ENCODE measurements at places on chromosomes 2 and 18.

DNA sequence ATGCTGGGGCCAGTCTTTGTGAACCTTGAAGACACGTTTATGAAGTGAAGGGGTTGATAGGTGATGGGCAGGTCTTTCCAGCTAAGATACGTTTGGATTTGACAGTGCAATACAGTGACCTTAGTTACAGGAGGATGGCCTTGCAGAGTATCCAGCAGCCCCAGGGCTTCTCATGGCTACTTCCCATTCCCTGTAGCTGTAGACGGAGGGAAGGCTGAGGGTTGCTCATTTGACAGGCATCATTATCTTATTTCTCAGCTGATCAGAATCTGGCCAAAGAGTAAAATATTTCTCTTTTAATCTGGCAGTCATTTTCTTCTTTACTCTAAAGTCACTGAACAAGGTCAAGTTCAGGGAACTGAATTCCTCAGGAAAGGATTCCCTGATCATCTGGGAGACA is 85.1 kb upstream of the RMDN2 start:
- no peak for DNase-seq

DNA sequence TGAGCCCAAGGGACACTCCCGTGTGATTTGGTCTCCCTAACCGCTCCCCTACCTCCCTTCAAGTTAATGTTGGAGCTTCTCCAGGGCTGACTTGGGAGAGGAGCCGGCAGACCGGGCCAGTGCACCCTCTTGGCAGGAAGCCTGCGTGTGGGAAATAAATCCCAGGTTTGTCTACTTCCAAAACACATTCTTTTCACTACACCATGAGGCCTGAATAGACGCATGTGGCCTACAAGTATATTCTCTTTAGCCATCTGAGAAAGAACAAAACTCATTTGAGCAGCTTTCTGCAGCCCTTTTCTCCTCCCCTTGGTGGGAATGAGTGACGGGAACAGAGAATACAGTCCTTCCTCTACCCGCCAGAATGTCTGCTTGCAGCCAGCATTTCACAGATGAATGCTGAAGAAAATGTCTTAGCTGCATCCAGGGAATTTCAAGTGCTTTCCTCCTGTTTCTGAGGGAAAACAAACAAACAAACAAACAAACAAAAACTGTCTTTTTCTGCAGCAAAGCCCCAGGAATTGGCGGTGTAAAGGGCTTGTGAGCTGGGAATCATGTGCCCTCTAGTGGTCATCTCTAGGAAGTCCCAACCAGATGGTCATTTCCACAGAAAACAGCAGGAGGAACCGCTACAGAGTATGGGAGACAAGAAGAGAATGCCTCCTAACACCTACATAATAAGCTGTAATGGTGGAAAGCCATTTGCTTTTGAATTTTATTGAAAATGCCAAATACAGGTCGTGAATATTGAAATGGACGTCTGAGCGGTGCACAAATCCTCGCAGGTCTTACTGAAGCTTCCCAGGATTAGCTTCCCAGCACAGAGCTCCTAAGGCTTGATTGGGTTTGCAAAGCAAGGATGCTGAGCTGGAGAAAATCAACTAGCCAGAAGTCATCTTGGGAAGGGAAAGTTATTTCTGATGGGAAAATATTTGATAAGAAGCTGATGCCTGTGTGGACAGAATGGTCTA is 41.2 kb upstream of the DAPL1 start:
- peak; percentile 60 for DNase-seq

DNA sequence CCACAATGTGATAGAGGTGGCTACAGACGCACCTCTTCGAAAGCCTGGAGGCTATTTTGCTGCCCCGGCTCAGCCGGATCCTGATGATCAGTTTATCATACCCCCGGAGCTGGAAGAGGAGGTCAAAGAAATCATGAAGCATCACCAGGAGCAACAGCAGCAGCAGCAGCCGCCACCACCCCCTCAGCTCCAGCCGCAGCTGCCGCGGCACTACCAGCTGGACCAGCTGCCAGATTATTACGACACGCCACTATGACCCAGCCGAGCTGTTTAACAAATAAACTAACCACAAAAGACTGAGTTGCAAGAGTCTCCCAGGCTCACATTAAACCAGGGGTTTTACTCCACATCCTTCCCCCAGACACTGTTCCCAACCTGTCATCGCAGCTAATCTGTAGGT is 263.8 kb downstream of the PHLPP1 start:
- DNase-seq: peak; percentile 96

GRCh38 chr18:12060182-12060870 is 33.3 kb upstream of the ANKRD62 start:
- DNase-seq: no peak

- no peak for DNase-seq
These were observed 167.3 kb downstream of the ASXL3 start for GRCh38 chr18:33745151-33745795.

DNA sequence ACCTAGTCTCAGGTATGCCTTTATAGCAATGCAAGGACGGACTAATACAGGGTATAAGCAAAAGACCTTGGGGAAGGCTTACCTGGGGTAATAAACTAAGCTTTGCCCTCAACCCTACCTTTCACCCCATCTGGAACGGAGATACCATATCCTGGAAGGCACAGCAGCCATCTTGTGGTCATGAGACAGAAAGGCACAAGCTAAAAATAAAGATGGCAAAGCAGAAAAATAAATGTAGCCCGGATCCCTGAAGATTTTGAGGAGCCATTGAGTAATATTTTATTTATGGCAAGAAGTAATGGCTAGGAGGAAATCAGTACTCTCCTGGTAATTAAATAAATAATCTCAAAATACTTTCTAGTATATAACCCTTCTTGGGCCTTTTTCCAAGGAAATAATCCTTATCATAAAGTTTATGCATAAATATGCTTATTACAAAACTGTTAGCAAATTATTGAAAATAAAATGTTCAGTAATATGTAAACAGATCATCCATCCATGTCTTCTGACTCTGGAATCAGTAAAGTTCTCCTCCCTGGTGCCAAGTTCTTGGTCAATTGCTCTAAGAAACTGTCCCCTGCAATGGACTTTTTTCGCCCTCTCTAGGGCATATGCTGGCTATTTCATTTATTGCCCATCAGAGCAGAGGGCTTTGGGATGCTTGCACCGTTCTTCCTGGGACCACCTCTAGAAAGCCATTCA is 198.7 kb downstream of the SPP2 start:
- DNase-seq: no peak

Measured in HCEC 1CT (cell line).